ENCODE measurements at places on chromosomes 1 and 21. TPM values are rescaled to one million over a fixed set of nuclear protein-coding genes. Genes with fewer than 3 reads are reported as not detected.

- no peak for DNase-seq
Measured at GRCh38 chr1:11285883-11286734, 13.1 kb downstream of the UBIAD1 start.

DNA sequence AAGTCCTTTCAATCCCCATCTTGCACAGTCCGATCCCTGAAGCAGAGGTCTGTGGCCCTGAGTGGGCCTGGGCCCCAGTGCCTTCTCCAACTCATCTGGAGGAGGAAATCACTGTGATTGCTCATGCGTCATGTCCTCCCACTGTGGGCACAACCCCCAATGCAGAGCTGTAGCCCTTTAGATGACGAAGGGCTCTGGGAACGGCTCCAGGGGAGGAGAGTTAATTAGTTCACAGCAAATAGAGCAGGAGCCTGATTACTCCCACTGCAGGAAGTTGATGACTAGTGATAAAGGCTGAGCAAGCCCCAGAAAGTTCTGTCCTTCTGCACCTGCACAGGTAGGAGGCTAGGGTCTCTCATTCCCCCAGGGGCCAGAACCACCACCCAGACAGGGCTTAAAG, 111.5 kb downstream of the CCDC185 start:
- peak; percentile 81 for DNase-seq

DNA sequence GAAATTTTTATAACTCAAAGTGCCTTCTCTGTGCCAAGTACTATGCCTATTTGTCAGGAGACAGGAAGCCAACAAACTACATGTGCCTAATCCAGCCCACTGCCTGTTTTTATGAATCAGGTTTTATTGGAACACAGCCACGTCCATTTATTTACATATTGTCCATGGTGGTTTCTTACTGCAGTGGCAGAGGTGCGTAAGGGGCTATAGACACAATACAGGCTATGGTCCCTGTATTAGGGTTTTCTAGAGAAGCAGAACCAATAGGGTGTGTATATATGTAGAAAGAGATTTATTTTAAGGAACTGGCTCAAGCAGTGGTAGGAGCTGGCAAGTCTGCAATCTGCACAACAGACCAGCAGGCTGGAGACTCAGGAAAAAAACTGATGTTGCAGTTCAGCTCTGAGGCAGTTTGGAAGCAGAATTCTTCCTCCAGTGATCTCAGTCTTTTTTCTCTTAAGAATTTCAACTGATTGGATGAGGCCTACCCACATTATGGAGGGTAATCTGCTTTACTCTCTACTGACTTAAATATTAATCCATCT, 15.4 kb downstream of the PPIE start:
- no peak for DNase-seq

DNA sequence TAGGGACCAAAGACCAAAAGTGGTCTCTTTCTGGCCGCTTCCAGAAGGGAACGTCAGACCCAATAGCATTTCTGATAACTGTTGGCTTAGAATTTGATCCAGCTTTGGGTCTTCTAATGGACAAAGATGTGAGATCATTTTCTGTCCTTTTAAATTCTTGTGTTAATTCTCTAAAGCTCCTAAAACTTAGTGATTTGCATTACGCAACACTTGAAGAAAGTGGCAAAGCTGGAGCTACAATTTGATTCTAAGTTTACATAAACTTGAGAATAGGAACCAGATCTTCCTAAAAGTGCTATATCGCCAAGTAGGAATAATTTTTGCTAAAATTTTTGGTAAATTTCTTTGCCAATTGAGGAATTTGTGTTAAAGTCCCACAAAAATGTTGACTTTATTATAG, 21.6 kb upstream of the PLA2G4A start:
- DNase-seq: no peak

TRMT13 gene
- total RNA-seq: 29.9 TPM

DNA sequence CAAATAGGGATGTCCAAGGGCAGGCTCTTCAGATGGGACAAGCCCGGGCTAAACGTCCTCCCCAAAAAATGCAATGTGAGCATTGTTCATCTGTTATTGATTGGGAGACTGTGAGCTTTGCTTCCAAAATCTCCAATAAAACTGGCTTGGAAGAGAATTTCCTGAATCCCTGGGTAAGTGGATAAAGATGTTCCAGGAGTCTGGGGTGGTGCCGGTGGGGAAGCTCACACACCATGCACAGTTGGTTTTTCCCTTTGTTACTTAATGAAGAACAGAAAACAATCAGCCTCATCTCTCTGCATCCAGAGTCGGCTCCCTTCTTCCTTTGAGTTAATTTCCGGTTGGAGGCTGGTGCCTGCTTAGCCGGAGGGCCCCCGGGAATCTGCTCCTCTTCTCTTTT, 72.1 kb upstream of the ZBTB40 start:
- no peak for DNase-seq

DNA sequence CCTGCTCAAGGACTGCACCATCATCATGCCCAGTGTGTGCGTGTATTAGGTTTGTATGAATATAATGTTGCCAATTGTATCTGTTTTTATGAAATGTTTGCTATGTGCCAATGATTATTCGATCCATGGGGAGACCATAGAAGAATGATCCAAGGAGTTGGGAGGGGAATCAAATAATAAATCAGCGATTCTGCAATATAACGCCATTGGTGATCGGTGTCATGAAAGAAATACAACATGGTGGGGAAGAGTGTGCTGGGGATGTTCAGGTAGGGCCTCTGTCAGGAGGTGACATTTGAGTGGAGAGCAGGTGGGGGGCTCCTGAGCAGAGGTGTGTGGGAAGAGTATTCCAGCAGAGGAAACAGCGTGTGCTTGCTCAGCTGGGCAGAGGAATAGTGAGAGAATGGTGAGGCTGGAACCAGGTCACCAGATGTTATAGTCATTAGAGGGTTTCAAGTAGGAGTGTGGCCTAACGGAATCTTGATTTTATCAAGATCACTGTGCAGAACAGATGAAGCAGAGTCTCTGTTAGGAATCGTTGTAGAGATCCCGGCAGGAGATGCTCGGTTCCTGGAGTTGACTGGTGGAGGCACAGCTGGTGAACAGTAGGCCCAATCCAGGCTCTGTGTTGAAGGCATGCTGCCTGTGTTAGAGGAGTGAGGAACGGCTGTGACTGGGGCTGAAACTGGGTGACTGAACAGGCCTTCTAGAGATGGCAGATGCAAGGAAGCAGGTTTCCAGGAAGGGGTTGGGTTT, 2.9 kb upstream of the ZNF496 start:
- DNase-seq: no peak

DIRAS3 gene
- total RNA-seq: 2.7 TPM

DNA sequence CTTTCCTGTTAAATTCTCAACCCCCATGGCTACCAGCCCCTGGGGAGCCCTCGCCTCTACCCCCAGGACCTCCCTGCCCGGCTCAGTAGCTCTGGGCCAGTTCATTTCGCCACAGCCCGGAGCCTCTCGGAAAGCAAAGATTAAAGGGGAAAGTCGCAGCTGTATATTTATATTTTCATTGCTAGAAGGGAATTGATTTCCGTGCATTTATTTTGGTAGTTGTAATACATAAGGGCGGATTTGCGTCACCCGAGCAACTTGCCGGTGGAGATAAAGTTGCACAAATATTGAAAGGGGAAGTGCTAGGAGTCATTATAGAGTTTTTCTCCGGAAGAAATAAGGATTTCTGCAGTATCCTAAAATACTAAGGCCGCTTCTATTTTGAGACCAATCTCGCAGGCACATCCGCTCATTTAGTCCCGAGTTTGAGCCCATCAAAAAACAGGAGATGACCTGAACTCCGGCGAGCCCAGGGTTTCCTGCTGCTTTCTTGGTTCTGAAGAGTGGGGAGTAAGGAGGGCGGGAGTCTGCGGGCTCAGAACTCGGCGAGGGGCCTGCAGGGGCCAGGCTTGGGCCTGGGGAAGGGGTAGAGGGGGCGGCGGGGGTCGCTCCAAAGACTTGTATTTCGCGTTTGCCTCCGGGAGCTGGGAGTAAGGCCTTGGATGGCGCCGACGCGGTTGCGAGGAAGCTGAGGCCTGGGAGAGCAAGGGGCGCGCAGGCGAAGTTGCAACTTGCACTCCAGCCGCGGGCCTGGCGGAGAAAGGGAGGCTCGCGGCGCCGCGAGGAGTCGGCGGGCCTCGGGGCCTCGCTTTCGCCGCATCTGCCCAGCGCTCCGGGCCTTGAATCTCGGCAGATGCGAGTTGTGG, 2.5 kb upstream of the HLX start:
- no peak for DNase-seq

BRWD1 gene
- total RNA-seq: 63.9 TPM

DNA sequence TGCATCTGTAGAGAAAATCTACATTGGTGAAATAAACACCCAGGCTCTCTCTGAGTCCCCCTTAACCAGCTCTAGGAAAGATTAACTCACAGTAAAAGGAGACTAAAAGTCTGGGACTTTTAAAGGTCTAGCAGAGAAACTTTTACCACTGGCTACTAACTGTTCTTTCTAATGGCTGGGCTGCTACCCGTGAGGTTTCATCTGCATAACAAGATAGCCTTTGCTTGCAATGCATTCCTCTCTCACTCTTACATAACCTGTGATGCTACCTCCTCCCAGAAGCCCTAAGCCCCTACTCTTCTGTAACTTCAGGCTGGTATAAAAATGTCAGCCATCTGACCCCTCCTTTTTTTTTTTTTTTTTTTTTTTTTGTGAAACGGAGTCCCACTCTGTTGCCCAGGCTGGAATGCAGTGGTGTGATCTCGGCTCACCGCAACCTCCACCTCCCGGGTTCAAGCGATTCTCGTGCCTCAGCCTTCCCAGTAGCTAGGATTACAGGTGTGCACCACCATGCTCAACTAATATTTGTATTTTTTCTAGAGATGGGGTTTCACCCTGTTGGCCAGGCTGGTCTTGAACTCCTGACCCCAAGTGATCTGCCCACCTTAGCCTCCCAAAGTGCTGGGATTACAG, 344.2 kb downstream of the RGS7 start:
- no peak for DNase-seq

DNA sequence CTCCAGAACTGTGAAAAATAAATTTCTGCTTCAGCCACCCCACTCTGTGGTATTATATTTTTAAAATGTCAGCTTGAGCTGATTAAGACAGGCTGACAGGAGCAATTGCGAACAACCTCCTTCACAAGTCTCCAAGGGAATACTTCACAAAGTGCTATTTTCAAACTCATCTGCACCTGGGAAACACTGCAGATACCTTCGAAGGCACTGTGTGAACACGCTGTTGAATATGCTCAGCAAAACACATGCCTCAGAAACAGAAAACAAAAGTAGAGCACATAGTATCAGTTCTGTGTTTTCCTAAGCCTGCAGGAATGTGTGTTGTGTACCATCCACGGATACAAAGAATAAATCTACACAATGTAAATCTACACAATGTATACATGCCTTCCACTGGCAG, 10.6 kb downstream of the TSPAN2 start:
- DNase-seq: no peak

PPOX gene
- 26.8 TPM for total RNA-seq

- no peak for DNase-seq
Measured at GRCh38 chr21:33811167-33812010, 104.2 kb downstream of the ATP5PO start.

KRTAP20-2 gene
- total RNA-seq: not detected

VWA1 gene
- 83.3 TPM for total RNA-seq

DNA sequence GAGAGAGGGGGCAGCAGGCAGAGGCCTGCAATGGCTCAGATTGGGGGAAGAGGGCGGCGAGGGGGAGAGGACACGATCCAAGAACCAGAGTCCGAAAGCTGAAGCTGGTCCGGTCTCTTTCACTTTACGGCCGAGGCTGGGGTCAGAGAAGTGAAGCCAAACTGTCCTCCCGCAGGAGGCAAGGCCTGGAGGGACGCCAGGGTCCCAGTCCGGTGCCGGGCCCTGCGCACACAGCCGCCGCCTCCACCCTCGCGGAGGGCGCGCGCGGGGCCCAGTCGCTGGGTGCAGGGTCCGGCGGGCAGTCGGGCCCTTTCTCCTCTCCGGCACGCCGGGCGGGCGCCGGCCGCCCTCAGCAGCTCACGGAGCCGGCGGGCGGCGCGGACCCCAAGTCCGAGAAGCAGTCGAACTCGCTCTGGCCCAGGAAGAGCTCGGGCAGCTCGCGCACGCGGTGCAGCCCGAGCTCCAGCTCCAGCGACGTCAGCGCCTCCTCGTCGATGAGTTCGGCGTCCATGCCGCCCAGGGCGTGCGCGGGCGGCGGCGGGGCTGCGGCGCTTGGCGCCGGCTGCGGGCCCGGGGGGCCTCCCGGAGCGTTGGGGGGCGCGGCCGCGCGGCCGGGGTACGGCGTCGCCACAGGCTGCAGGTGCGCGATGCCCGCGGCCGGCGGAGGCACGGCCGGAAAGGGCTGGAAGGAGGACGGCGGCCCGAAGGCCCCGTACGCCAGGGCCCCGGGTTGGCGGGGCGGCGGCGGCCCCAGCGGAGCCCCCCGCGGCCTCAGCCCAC, 749 bp downstream of the CITED4 start:
- DNase-seq: peak; percentile 56

GPR25 gene
- total RNA-seq: not detected

OVAAL gene
- not detected for total RNA-seq

- DNase-seq: no peak
Measured at GRCh38 chr1:116420417-116421200, 47.6 kb downstream of the ATP1A1 start.

DNA sequence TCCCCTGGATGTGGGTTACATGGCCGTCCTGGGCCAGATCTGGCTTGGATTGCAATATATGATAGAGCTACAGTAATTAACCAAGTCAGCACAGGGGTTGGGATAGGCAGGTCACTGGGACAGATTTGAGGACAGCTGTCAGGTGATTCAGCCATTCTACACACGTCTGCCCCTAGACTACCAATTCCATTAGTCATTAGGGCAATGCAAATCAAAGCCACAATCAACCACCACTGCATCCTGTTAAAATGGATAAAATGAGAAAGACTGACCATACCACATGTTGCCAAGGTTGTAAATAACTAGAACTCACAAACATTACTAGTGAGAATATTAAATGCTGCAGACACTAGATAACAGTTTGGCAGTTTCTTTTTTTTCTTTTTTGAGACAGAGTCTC, 16.0 kb downstream of the C21orf58 start:
- no peak for DNase-seq

- DNase-seq: no peak
Measured at GRCh38 chr1:2470290-2471158, 5.6 kb upstream of the PLCH2 start.

GRCh38 chr1:94883691-94884090, 43.2 kb downstream of the CNN3 start:
- DNase-seq: no peak

All from ureter (tissue), 1 donor.